ENCODE measurements at places on chromosomes 3 and 15. TPM values are rescaled to one million over a fixed set of nuclear protein-coding genes. Genes with fewer than 3 reads are reported as not detected.

KLHL6 gene
- polyA plus RNA-seq, result 2.1 TPM

FMN1 gene
- 4.6 TPM for polyA plus RNA-seq

FETUB gene
- not detected for polyA plus RNA-seq

CERS3 gene
- 0.53 TPM for polyA plus RNA-seq

CYB561D2 gene
- 11.7 TPM for polyA plus RNA-seq

PARP3 gene
- 18.5 TPM for polyA plus RNA-seq

FILIP1L gene
- 17.6 TPM for polyA plus RNA-seq

SLC7A14 gene
- 0.82 TPM for polyA plus RNA-seq

KNG1 gene
- 0.47 TPM for polyA plus RNA-seq

ZNF660 gene
- 17.1 TPM for polyA plus RNA-seq

LEKR1 gene
- polyA plus RNA-seq, result 2.3 TPM

DNA sequence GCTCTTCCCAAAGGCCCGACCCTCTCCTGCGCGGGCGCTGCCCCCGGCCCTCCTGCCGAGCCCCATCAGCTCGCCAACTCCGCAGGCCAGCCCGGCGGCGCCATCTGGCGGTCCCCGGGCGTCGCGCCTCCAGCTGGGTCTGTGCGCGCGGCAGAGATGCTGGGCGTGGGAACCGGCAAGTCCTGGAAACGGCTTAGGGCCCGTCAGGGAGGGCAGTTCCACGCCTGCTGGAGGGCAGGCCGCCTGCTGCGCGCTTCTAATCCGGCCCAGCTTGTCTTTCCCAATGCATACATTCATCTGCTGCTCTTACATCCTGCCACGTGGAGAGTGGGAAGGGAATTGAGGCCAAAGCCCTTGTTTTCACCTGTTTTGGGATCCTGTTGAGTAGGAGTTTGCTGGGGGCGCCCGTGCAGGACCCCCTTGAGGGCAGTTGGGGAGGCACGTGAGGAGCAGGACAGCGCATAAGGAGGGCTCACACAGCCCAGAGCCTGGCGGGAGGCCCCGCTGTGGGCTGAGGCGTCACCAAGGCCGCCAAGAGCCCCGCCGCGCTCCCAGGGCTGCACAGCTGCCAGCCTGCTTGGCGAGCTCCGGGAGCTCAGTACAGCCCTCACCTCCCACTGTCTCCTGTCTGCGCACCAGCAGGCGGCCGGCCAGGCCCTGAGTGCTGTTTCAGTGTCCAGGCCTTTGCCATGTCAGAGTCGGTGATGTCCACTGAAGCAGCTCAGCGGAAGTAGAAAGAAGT is 165.6 kb downstream of the NSMCE3 start:
- peak; percentile 76 for DNase-seq

DNA sequence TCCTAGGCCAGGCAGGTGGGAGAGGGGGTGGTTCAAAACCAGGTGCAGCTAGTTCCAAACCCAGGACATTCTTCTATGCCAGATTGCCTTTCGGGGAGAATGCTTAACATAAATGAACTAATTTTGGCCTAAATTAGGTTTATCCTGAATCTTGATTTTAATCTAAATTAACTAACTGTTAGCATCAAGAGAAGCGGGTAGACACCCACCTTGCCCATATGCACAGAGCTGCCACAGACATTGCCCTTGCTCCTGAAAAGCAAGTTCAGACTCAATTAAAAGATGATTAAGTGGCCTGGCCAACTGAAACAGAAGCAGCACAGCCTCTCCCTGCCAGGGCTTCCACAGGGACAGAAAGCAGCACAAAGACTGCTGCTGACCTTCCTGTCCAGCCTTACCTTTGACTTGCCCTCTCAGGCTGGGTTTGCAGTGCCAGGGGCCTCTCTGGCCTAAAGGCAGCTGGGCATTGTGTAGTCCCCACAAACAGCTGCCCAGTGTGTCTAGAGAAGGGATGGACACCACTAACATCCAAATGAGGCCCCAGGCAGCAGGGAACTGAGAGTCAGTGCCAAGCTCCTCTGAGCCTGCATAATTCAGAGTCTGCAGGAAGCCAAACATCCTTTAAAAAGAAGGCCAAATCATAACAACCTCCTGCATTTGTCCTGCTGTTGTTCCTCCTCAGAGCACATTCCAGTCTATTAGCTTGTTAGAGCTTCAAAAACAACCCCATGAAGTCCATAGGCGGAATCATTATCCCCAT is 15.4 kb upstream of the OXTR start:
- no peak for DNase-seq

GRCh38 chr3:177596816-177597271 is 399.6 kb upstream of the TBL1XR1 start:
- no peak for DNase-seq

DNA sequence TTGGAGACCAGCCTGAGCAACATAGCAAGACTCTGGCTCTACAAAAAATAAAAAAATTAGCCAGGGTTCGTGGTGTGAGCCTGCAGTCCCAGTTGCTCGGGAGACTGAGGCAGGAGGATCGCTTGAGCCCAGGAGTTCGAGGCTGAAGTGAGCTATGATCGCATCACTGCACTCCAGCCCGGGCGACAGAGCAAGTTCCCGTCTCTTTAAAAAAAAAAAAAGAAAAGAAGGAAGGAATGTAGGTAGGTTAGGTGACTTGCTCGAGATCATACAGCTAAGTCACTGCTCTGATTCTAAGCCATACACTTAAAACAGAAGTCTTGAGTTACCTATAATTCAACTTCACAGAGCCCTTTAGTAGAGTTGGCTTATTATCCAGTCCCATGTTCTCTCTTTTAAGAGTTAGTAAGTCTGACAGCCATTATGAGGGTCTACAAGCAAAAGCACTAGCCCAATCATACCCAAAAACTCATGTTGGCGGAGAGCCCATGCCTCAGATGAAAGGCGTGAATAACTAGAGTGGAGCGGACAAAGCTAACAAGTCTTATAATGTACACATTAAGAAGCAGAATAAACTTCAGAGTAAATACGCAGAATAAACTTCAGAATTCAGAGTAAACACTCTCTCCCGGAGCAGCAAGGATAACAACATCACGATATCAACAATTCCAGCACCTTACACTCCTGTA is 768 bp downstream of the AAGAB start:
- peak; percentile 14 for DNase-seq

DNA sequence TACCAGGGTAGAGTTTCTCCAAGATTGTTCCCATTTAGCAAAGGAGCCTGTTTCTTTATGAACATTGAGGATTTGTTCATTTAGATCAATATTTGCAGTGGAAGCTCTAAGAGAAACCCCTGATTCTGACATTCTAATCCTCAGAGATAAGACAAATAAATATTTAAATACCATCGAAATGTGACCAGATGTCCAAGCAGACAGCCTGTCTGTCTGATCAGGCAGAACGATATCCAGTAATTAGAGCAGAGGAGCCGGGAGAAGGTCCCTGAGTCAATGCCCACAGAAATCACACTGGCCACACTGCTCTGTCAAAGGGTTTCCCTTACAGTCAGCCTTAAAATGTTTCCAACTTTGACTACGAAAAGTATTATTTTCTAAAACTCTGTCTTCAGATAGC is 15.7 kb upstream of the ARPIN start:
- no peak for DNase-seq

DNA sequence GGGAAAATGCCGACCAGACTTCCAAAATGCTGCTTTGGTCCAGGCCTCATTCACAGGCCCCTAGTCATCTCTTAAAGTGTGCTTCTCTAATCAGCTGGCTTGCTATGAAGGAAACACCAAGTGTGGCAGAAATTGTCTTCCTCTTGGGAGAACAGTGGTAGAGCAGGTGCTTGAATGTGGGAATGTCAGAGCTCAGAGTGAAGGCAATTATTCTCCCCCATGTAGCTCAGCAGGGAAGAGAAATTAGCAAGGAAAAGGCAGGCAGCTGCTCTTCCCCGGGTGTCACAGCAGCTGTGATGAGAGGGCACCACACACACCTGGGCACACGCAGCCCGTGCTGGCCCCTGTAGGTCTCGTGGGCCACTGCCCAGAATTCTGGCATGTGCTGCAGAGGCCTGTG is 358.5 kb downstream of the WDR72 start:
- DNase-seq, result no peak

DNA sequence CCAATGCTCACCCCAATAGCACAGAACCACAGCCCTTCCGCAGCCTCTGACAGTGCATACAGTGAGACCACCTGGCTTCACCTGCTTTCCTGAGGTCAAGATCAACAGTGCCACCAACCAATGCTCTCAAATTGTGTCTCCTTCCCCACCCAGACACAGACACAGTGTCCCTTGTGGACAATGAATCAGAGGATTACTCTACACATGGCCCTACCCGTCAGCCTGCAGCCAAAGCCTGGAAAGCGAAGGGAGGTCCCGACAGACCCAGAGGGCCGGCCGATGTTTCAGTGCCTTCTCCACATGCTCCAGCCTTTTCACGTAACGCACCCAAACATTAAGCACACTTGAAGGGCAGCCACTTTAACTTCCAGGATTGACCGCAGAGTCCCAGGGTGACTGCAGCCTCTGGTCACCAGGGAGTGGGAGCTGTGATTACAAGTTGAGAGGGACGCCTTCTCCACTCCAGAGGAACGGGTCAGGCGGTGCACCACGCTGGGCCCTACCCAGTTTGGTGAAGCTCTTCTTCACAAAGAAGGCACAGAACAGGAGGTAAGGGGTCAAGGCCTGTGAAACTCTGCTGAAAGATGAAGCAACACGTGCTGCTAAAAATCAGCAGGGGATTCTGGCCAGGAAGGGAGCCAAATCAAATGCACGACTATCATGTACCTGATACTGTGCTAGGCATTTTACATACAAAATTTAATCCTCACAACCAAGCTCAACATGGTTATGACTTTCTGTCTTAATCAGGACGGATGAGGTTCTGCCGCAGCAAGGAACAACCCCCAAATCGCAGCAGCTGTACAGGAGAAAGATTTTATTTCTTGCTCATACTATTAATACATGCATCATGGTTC is 17.2 kb downstream of the KLHL25 start:
- no peak for DNase-seq

DNA sequence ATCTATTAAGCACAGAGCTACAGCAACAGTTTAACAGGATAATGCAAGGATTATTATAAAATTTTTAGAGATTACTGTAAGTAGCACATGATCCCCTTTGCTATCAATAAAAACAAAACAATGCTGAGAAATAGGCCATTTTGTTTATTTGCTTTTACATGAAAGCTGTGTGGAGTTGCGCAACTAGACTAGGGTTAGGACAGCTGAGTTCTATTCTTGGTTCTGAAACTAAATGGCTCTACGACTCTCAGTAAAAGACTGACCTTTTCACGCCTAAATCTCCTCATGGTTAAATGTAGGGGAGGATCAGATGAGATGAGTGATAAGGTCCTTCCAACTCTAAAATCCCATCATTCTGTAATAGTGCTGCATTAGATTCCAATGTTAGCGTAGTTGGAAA is 25.0 kb downstream of the KCNMB2 start:
- DNase-seq, result no peak

DNA sequence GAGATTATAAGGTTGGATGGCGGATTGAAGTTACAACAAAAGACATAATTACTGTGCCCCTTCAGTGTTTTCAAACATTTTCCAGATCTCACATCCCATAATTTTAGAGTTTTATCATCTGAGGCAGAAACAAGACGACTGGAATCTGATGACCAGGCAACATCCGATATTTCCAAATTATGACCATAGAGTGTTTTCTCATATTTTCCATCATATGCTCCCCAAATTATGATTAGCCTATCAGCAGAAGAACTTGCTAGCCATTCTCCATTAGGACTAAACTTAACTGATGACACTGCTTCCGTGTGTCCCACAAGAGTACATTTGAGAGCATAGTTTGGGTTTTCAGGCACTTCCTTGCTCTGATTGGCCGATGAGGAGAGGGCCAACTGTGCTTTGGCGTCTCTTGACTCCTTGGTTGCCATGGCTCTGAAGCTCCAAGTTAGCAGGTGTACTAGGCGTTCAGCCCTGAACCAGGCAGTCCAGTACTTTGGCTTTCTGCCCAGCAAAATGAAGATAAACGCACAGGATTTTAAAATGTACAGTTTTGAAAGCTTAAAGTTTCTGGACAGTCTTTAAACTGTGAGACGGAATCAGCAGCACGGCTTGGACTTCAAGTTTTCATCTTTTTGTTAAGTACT is 638 bp downstream of the WDR5B start:
- peak; percentile 19 for DNase-seq

- DNase-seq, result no peak
These were observed 47.3 kb downstream of the TRIM42 start for GRCh38 chr3:140724856-140725812.

DNA sequence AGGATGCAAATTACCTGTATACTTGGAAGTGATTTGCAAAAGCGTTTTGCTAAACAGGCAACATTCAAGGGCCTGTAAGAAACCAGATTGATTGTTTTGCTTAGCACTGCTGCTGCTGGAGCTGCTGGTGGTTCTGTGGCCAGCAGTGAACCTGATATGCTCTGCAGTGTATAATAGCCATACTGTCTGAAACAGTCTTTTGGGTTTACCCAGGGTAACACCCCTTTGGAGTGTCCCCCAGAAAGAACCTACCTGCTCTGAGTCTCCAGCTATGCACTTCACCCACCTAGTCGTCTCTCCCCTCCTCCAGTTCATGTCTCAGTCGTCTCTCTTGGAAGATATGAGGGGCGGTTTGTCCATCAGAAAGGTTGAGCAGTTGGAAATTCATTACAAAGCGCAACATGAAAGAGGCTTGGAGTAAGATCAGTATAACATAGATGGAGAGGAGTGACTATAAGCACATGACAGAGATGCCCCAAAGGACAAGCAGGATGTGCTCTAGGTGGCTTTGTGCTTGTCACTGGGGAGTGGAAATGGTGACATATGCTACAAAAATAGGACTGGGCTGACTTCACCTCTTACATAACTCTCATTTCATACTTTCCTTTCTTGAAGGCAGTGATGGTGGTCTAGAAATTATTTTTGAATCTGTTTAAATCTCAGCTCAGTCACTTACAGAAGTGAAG is 3.8 kb downstream of the MKRN2 start:
- DNase-seq, result no peak

- peak; percentile 37 for DNase-seq
These were observed 56.3 kb upstream of the FSTL1 start for GRCh38 chr3:120506828-120507774.

DNA sequence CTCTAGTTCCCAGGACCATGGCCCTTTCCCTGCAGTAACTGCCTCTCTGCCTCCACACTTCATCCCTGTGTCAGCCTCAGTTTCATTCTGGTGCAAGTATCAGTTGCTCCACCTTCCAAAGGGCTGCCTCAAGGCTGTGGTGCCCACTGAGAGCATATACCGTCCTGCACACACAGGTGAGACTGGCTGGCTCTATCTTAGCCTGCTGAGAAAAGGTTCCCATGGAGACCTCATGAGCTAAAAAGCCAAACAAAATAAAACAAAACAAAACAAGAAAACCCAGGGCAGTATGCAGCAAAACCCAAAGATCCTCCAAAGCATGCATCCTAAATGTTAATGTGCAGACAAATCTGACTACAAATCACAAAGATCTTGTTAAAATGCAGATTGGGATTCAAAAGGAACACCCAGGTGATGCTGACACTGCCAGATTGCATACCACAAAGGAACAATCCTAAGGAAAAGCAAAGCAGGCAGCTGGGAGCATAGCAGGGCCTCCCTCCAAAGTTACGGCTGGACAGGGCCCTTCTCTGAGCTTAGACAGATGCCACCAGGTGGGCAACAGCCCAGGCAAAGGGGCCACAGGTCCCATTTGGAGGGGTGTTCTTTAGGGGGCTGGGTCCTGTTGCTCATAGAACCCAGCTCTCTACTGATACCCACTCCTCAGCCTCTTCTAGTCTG is 76.3 kb upstream of the SLCO2A1 start:
- DNase-seq, result no peak

- DNase-seq, result peak; percentile 95
These were observed at the start of gene LMCD1 for GRCh38 chr3:8501371-8502131. TSS of gene LMCD1 (plus strand) at chr3:8501823. CDS start at chr3:8501939, 116 bp downstream.

- no peak for DNase-seq
These were observed 43.0 kb upstream of the IL20RB start for GRCh38 chr3:136914739-136915138.
